ENCODE measurements at places on chromosomes 3 and 15.

GRCh38 chr15:60651734-60652141 is 172.8 kb upstream of the ICE2 start:
- no peak for DNase-seq

GRCh38 chr3:57157545-57157944 is 7.6 kb downstream of the IL17RD start:
- no peak for DNase-seq

DNA sequence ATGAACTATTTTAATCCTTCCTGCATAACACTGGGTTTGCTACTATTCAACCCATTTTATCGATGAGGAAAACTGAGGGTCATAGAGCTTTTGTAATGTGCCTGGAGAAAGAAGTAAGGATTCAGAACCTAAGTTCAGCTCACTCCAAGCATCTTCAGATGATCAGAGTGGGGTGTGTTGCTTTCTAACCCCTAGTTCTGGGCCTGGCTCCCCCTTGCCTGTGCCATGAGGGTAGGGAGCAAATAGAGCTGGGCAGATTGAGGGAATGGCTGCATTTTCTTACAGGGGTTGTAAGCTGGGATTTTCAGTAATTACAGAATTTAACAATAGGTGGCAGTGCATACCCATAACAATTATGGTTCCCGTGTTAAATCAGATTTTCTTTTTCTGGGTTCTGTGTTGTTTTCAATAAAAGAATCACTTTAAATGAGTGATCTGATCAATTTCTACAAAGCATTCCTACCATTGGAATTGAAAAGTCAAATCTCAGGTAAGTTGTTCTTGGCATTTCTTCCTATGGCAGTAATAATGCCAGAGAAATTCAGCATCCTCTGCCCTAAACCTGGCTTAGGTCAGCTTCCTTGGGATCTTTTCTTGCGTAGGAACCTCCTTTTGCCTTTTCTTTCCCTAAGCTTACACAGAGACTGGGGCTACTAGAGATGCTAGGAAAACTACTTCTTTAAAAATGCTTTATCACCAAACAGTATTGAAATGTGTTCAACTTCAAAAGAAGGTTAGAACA is 103.8 kb upstream of the IL12A start:
- DNase-seq, result peak; percentile 68

GRCh38 chr15:65331811-65332210 is 27.3 kb downstream of the RNU5B-1 start:
- no peak for DNase-seq

GRCh38 chr3:172152874-172153273 is 113.5 kb downstream of the FNDC3B start:
- no peak for DNase-seq

DNA sequence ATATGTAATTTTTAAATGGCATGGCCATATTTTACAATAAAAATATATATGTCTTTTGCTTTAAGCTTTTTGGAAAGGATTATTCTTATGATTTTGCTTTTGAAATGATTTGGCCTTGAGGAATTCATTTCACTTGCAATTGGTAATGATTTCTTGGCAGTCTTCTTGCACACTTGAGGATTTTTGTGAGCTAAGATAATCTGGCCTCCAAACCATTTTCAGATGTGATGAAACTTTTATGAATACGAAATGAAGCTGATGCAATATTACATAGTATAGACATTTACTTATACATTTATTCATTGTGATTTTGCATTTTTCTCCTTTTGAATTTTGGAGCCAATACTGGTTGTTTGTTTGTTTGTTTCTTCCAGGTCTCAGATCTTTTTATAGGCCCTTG is 6.4 kb upstream of the SH2D7 start:
- DNase-seq, result no peak

GRCh38 chr3:8647137-8647985 is 2.8 kb upstream of the SSUH2 start:
- no peak for DNase-seq

DNA sequence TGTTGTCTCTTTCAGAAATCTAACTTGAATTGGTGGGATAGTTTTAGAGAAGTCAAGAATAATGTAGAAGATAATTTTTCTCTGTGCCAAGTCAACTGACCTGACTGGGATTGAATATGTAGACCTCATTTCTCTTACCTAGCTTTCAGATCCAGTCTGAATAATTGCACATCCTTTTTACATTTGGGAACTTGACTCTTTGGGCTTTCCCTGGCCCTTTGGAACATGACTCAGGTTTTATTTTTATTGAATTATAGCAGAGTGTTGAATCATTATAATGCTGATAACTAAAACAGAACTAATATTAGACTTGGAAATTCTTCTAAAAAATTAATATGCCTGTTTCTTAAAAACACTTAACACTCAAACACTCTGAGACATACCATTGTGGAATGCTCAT is 76.5 kb downstream of the PFN2 start:
- DNase-seq, result no peak

All from AML-193 (cell line).